ENCODE measurements at places on chromosomes 4 and X. TPM values are rescaled to one million over a fixed set of nuclear protein-coding genes. Genes with fewer than 3 reads are reported as not detected.

Gene NUP62CL
- 2.1 TPM for total RNA-seq

Gene PABPC5
- total RNA-seq, result 1.2 TPM

Gene TLR2
- total RNA-seq, result 97.8 TPM

Gene CENPVL2
- total RNA-seq, result not detected

Gene RAB33A
- not detected for total RNA-seq

GRCh38 chr4:134027931-134028330 is 173.7 kb downstream of the PABPC4L start:
- no peaks in the 10 kb centered on the region for H3K36me3 ChIP-seq
- no peak overlapping the region for H3K27ac ChIP-seq
- no peaks in the 10 kb centered on the region for H3K27me3 ChIP-seq
- no peak for DNase-seq

- no peaks in the 10 kb centered on the region for H3K4me1 ChIP-seq
- H3K4me3 ChIP-seq, result peak overlapping the region; percentile 14
- H3K27me3 ChIP-seq, result no peaks in the 10 kb centered on the region
These were observed 78.9 kb downstream of the NDST3 start for GRCh38 chr4:118113220-118113619.

- H3K4me1 ChIP-seq, result peaks cover 44% of the 10 kb centered on the region
- DNase-seq, result no peak
- no peaks in the 10 kb centered on the region for H3K36me3 ChIP-seq
- peak overlapping the region; percentile 75 for H3K4me3 ChIP-seq
- H3K27ac ChIP-seq, result peak overlapping the region; percentile 87
These were observed 386 bp upstream of the TMEM184C start for GRCh38 chr4:147616849-147617172.

- no peaks in the 10 kb centered on the region for H3K4me1 ChIP-seq
- H3K36me3 ChIP-seq, result no peaks in the 10 kb centered on the region
- H3K27ac ChIP-seq, result no peak overlapping the region
- DNase-seq, result no peak
- H3K4me3 ChIP-seq, result no peak overlapping the region
- no peaks in the 10 kb centered on the region for H3K27me3 ChIP-seq
These were observed 216.4 kb upstream of the GYPA start for GRCh38 chr4:144356941-144357381.

GRCh38 chr4:165605811-165606210 is 227.0 kb downstream of the CPE start:
- no peaks in the 10 kb centered on the region for H3K27me3 ChIP-seq
- H3K4me1 ChIP-seq, result no peaks in the 10 kb centered on the region
- no peak overlapping the region for H3K4me3 ChIP-seq
- no peaks in the 10 kb centered on the region for H3K36me3 ChIP-seq
- H3K27ac ChIP-seq, result no peak overlapping the region

- no peak for DNase-seq
- H3K27me3 ChIP-seq, result no peaks in the 10 kb centered on the region
- H3K36me3 ChIP-seq, result no peaks in the 10 kb centered on the region
- no peak overlapping the region for H3K4me3 ChIP-seq
- H3K27ac ChIP-seq, result peak overlapping the region; percentile 45
These were observed 20.4 kb downstream of the TMEM131L start for GRCh38 chr4:153486281-153487151.

DNA sequence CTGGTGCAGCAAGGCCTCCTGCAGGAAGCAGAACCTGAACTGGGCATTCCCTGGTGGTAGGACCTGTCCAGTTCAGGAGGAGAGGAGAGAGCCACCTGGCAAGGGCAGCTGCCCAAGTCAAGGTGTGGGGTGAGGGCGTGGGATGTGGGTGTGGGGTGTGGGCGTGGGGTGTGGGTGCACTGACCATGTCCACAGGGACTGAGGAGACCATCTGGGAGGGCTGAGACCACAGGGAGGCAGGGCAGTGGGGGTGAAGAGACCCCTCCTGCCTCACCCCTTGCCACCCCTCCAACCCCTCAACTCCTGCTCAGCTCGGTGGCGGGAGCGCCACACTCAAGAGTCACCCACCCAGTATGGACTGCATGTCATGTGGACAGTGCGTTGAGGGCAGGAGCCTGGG is 117.9 kb downstream of the CPZ start:
- no peaks in the 10 kb centered on the region for H3K4me1 ChIP-seq
- H3K27ac ChIP-seq, result no peak overlapping the region
- H3K27me3 ChIP-seq, result no peaks in the 10 kb centered on the region

GRCh38 chrX:68895341-68895755 is 66.5 kb downstream of the EFNB1 start:
- no peaks in the 10 kb centered on the region for H3K27me3 ChIP-seq
- peak overlapping the region; percentile 86 for H3K27ac ChIP-seq
- H3K36me3 ChIP-seq, result no peaks in the 10 kb centered on the region
- H3K4me3 ChIP-seq, result peak overlapping the region; percentile 30
- H3K4me1 ChIP-seq, result peaks cover 6% of the 10 kb centered on the region
- DNase-seq, result no peak

DNA sequence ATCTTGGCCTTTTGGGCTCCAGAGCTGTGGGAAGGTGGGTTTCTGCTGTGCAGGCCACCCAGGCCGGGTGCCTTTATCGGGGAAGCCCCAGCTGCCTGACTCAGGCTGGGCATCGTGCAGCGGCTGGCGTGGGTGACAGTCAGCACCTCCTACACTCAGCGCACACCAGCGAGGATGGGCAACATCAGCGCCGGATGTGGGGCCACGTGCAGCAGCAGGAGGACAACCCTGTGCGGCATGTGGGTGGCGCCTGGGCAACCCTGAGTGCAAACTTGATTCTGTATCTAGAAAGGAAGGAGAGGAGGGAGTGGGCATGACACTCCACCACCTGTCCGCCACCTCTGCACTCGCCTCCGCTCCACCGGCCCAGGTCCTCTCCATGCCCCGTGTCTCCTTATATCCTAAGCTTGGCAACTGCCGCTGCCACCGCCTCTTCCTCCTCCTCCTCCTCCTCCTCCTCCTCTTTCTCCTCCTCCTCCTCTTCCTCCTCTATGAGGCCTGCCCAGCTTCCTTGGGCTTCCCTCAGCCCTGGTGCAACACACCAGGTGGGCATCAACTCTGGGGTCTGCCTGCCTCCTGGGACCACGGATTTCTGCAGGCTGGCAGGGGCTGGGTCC is 107.4 kb upstream of the AFAP1 start:
- no peaks in the 10 kb centered on the region for H3K27me3 ChIP-seq
- DNase-seq, result peak; percentile 77
- peaks cover 11% of the 10 kb centered on the region for H3K4me1 ChIP-seq
- no peak overlapping the region for H3K4me3 ChIP-seq

- DNase-seq, result no peak
- H3K27ac ChIP-seq, result no peak overlapping the region
- H3K36me3 ChIP-seq, result no peaks in the 10 kb centered on the region
- H3K4me1 ChIP-seq, result no peaks in the 10 kb centered on the region
- no peaks in the 10 kb centered on the region for H3K27me3 ChIP-seq
- H3K4me3 ChIP-seq, result no peak overlapping the region
These were observed 121.1 kb upstream of the OTUD4 start for GRCh38 chr4:145301386-145302080.

- DNase-seq, result no peak
- H3K27ac ChIP-seq, result no peak overlapping the region
- no peak overlapping the region for H3K4me3 ChIP-seq
- no peaks in the 10 kb centered on the region for H3K27me3 ChIP-seq
- H3K36me3 ChIP-seq, result peaks cover 35% of the 10 kb centered on the region
These were observed 41.4 kb upstream of the MSANTD1 start for GRCh38 chr4:3207531-3208037.

Measured in upper lobe of left lung (tissue), 6 donors.